Fibroblast of gingiva (primary cell): ENCODE measurements at places on chromosomes 11 and 22.

- no peak for DNase-seq
These were observed 642 bp upstream of the CASTOR1 start for GRCh38 chr22:30289980-30290313.

DNA sequence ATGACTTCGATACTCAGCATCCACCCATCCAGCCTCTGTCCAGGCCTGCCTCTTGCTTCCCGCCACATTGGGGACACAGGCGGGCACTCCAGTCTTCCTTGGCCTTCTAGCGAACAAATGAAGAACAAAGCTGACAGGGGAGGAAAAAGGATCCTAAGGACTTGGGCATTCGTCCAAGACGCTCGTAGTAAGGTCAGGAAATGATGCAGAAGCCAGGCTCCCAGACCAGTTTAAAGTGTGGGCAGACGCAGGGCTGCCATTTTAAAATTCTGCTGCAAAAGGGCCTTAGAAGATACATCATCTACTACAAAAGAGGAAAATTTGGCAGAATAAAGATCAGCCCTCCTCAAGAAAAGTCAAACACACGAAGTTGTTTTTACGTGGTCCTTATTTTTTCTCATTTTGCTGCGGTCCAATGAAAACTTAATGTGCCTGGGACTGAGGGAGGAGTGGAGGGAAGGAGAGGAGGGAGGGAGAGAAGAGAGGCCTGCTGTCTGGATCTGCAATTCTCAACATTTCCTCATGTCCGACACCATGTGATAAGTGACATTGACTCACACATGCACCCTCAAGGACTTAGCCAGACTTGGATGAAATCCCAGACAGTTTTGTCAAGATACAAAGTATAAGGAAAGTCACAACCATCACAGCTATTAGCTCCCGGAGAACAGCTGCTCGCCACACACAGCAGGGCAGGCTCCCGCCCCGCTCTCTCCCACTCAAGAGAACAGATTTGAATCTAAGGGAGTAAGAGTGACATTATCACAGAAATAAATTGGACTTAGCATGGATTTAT lies 5.7 kb downstream of the DNAL4 start:
- DNase-seq, result peak; percentile 89

DNA sequence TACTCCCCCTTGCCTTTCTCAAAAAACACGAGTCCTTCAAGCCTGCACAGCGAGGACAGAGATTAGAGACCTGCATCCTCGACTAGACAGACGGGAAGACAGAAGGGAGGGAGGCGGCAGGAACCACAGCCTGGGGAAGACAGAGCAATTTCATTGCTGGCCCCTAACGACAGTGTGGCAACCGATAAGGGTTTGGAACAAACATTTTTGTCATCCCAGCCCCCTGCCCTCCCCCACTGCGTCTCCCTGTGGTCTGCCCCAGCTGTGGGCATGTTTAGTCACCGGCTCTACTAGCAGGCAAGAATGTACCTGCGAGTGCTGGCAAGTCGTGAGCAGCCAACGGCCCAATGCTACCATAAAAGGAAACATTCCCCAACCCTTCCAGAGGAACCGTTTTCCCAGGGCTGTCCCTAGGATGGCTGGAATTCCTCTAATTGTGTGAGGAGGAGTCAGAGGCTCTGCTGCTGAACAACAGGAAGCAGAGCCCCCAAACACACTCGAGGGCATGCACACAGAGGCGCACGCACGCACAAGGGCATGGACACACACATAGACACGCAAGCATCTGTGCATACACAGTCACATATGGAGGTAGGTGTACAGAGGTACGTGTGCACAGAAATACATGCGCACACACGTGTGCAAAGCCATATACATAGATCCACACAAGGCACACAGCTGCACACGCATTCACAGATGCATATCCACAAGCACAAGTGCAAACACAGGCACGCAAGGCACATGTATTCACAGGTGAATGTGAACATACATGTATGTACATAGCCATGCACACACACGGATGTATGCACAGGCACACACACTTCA lies 58.3 kb downstream of the MYH9 start:
- DNase-seq, result peak; percentile 70

DNA sequence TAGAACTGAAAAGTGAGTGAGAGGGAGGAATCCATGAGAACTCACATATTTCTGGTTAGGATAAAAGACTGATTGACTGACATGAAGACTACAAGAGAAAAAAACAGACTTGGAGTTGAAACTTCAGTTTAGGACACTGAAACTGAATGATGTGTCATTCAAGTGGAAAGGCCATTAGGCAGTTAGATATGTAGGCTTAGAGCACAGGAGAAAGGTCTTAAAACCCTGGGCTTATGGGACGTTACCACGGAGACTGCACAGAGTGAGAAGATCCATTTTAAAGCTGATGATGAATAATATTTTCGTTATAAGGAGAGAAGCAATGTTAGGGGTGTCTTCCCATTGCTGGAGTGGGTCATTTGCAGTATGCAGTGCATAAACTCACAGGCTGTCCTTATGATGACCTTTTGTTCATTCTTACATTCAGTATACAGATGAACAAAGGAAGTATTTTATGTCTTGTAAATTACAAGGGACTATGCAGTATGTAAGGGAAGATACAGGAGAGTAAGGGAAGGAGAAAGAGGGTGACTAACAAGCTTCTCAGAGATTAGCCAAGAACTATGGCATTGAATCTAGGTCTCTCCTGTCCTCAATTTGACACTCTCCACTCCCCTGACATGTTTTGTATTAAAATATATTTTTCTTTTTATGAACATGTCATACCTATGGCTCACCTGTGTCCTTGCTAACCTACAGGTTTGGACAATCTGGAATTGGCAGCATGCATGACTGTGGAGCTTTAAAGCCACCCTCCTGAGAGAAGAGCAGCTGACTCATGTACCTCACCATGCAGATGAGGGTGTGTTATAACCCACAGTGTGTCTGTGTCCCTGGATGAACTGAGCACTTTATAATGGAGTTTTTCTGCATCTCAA lies 63.7 kb downstream of the MAML2 start:
- no peak for DNase-seq
